ENCODE measurements at places on chromosomes 6 and 20. TPM values are rescaled to one million over a fixed set of nuclear protein-coding genes. Genes with fewer than 3 reads are reported as not detected.
A peak's percentile ranks its signal among the peaks of the same experiment; 100 is the strongest.

DNA sequence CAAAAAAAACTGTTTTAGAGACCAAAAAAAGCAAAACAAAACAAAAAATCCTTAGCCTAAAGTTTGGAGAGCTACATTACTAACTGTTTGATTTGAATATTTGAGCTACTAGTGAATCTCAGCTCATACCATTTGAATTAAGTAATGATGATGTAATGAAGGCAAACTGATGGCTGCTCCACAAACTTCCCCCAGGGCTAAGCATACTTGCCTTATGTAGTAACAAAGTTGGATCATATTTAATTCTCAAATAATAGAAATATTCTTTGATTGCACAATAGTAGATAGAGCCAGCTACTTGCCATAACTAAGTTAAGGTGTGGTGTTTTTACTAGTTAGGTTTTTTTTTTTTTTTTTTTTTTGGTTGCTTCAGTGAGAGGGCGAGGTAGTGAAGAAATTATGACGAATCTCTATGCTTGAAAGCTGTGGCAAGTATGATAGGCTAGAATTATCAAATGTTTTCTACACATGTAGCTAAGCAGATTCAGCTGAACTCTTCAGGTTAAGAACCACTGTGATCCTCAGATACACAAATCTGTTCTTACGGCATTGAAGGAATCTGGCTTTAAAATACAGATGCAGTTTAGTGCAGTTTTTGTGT, 2.9 kb downstream of the RAB32 start:
- DNase-seq = no peak

- no peak for DNase-seq
Measured at GRCh38 chr20:9038791-9039535, 29.9 kb upstream of the PLCB4 start.

CST2 gene
- total RNA-seq = 2.4 TPM

- no peak for DNase-seq
Measured at GRCh38 chr20:38117635-38118034, 47.4 kb downstream of the TGM2 start.

DNA sequence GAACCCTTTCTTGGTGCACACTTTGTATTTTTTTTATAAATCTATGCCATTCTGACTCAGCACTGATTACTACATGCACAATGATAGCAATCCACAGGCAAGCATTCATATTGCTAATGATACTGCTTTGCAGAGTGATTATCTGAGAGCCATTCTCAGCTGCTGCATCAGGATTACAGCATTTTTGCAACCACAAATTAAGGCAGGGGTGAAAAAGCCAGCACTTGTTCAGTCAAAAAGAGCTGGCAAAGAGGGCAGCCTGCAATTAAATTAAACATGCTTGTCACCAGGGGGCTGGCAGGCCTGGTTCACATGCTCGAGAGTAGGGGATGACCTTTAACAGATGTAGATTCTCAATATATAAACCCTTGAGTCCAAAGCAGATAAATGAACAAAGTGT, 40.7 kb upstream of the SLC17A4 start:
- DNase-seq = no peak

OR2B6 gene
- not detected for total RNA-seq

FAM110A gene
- 2.9 TPM for total RNA-seq

GRCh38 chr6:37135835-37136694, 33.9 kb upstream of the PIM1 start:
- no peak for DNase-seq

GRCh38 chr6:161411265-161411944, 137.5 kb upstream of the AGPAT4 start:
- DNase-seq = no peak

- no peak for DNase-seq
Measured at GRCh38 chr6:135810486-135810885, 41.0 kb upstream of the PDE7B start.

GRCh38 chr20:56181583-56181982, 66.9 kb upstream of the MC3R start:
- DNase-seq = no peak

- DNase-seq = no peak
Measured at GRCh38 chr20:1310071-1310470, 18.9 kb downstream of the SDCBP2 start.

DNA sequence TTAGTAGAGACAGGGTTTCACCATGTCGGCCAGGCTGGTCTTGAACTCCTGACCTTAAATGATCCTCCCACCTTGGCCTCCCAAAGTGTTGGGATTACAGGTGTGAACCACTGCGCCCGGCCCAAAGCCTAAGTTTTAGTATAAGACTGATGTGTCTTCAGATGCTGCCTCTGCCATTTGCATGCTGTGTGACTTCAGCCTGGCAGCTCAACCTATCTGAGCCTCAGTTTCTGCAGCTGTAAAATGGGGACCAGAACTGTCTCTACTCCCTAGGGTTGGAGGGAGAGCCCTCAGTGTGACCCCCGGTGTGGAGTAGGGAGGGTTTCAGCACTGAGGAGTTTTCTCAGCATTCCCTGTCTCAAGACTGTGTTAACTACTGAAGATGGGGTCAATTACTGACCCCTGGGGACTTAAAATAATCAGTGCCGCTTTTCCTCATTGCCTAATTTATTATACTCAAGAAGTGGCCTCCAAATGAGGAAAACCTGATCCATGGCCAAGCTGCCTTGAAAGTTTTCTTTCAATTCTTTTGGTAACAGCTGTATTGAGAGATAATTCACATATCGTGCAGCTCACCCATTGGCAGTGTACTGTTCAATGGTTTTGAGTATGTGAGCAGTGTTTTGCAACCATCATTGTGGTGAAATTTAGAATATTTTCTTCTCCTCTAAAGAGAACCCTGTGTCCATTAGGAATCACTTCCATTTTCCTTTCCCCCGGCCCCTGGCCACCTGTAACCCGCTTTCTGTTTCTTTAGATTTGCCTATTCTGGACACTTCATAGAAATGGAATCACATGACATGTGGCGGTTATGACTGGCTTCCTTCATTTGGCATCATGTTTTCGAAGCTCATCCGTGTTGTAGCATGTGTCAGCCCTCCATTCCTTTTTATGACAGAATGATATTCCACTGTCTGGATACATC, 64.8 kb downstream of the PHACTR3 start:
- DNase-seq = no peak

DNA sequence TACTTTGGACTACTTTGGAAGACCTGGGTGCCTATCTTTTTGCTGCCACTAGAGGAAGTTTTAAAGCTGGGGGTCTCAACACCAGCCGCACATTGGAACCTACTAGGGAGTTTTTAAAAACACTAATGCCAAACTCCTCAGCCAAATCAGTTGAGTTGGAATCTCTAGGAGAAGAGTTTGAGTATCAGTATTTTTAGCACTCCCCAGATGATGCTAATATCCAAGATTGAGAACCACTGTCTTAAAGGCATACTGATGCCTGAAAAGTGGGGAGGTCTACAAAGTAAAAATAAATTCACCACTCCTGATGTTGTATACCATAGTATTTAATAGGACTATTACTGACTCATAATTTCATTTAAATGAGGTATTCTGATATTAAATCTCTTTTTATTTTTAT, 62.9 kb upstream of the COL21A1 start:
- DNase-seq = no peak

DNA sequence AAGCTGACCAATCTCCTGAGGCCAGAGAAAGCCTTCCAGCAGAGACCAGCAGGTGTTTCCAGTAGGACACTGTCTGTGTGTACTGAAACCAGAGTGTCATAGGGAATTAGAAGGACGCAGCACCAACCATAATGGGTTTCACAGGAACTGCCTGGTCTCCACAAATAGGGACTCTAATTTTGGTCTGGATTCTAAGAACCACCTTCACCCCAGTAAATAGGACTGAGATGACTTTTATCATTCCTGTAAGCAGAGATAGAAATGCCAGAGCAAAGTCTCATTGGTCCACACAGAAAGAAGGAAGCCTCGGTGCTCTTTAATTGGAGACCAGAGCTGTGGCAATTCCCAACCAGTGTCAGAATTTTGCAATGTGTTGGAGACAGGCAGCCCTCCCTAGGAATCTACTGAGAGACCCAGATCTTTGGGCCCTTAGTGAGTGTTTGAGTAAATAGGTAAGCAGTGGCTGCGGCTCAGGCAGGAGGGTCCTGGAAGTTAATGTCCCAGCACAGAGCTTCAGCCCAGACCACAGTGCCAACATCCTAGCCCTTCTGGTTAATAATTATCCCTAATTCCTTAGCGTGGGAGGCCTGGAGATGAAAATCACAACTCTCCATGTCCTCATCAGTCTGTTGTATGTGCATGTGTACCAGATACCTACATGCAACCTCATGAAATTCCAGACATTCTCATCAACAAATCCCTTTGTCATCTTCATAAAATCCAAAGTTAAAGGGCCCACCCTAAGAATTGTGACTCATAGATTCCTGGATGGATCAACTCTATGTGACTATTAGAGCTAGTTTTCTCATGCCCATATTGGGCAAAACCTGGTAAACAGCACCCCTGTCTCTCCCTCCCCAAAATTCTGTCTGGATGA, 81.2 kb downstream of the UNC5CL start:
- DNase-seq = no peak

PHACTR1 gene
- total RNA-seq = 1.5 TPM

DNA sequence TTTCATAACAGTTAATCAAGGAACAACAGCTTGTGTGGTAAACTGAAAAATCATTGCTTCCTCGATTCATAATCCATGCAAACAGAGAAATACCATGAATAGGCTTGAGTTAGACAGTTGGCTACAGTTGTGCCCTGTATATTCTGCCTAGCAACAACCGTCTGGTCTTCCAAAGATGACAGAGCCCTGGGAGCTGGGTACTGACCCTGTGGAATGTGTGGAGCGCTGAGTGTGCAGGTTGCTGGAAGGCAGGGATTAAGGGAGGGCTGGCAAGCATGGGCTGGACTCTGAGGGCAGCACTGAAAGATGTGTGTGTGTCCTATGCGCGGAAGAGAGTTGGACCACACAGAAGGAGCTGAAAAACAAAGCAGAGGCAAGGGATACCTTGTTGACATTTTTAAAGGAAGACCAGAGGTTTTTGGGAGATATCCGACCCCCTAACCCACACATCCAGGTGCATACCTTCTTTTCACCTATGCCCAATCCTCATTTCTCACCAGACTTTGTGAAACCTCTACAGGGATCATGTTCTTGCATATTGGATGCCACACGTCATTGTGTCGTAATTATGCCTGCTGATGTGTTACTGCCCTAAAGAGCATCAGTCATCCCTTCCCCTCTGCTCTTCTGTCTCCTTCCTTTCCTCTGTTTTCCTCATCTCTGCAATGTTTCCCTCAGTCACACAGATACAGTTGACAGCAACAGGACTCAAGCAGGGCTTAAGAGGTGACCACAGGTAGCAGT, 58.2 kb upstream of the VGLL2 start:
- no peak for DNase-seq

GRCh38 chr20:47800623-47801022, 15.3 kb upstream of the SULF2 start:
- DNase-seq = no peak

SEMG1 gene
- not detected for total RNA-seq

SLPI gene
- total RNA-seq = 134 TPM

MYL9 gene
- total RNA-seq = 244 TPM

- DNase-seq = no peak
Measured at GRCh38 chr6:112639391-112639831, 292.3 kb downstream of the RFPL4B start.

DNA sequence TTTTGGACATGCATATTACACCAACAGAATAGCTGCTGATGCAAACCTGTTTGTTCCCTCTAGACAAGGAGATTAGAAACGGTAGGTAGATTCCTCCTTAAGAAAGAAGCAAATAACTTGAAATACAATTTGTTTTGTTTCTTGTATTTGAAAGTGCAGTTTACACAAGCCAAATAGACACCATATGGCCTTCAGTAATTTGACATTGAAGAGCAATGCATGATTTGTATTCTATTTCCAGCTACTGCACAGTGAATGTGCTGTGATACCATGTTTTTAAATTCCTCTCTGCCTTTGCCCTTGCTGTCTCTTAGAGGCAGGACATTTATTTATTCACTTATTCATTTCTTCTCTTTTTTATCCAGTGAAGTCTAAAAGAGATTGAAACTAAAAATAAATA, 31.9 kb upstream of the ANKEF1 start:
- no peak for DNase-seq

GRCh38 chr6:41767112-41767833, 12.4 kb downstream of the FRS3 start:
- peak; percentile 34 for DNase-seq
